Posterior vena cava (tissue), 2 donors: ENCODE measurements at places on chromosomes 7 and 10.
A peak's percentile ranks its signal among the peaks of the same experiment; 100 is the strongest.

- DNase-seq: peak; percentile 96
Measured at GRCh38 chr10:102461187-102462054, 10.1 kb upstream of the C10orf95 start.

- DNase-seq: no peak
Measured at GRCh38 chr10:46297406-46298204, 10.8 kb downstream of the ANTXRL start.

DNA sequence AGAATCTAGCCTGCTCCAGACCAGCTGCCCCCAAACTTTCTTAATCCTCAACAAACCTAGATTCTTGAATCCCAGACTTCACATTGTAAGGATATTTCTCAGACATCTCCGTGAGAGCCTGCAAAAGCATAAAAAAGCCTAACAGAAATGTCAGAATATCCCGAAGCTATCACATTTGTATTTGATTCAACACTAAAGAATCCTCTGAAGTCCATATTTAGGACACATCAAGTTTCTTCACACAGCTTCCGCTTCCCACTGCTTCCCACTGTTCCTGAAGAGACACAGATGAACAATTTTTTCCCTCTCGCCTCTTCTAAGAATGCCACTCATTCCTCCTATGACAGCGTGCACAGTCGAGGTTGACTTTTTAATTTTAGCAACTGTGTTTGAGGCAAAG, 396.2 kb upstream of the IGFBP3 start:
- DNase-seq: no peak

- no peak for DNase-seq
Measured at GRCh38 chr7:116837586-116837985, 24.8 kb upstream of the CAPZA2 start.

DNA sequence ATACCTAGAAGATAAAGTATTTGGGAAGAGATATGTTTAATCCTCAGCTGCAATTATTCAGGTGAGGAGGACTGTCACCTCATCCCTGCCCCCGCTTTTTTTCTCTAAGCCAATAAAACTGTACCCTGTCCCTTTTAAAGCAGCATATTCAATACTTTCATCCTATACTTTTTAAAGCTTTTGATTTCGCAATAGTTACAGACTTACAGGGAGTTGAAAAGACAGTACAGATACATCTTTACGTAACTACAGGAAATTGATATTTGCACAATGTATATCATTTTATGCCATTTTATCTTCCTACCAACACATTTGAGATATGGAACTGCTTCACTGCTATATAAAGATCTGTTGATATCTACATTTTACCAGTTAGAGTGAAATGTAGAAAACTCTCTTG, 47.6 kb downstream of the STK17A start:
- no peak for DNase-seq

DNA sequence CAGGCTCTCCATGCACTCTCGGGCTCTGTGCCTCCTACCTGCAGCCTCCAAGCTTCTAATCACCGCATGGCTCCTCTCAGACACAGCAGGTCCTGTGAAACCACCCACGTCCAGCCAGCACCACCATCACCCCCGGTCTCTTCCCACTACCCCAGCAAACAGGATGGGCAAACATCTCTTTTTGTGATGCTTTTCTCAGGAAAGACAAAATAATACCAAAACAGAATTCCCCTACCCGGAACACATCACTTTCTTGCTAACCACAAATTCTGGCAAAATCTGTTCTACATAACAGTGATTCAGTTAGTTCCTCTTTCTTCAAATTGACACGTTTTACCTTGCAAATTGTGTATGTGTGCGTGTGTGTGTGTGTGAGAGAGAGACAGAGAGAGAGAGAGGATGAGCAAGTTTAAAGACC, 6.5 kb downstream of the SNX8 start:
- no peak for DNase-seq

DNA sequence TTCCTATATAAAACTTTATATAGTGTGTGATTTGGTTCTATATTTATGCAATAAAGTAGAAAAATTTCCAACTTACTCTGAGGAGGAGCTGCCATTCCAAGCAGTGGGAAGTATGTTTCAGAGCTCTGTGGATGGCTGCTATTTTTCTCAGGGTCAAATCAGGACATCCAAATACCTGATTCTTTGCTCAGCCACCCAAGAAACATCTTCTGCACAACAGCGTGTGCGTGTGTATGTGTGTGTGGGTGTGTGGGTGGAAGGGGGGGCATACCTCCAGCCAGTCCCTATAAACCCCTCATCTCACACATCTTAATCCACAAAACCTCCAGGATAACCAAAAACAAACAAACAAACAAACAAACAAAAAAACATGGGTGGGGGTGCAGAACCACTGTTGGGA, 66.3 kb upstream of the EMX2 start:
- no peak for DNase-seq

- DNase-seq: peak; percentile 98
Measured at GRCh38 chr7:65981965-65982792, at the start of gene GUSB. GUSB (minus strand) TSS chr7:65982213; CDS start chr7:65982183, 30 bp downstream.

- DNase-seq: no peak
Measured at GRCh38 chr10:31947144-31947926, 18.7 kb upstream of the ARHGAP12 start.

GRCh38 chr10:51878695-51879094, 179.3 kb upstream of the CSTF2T start:
- no peak for DNase-seq

DNA sequence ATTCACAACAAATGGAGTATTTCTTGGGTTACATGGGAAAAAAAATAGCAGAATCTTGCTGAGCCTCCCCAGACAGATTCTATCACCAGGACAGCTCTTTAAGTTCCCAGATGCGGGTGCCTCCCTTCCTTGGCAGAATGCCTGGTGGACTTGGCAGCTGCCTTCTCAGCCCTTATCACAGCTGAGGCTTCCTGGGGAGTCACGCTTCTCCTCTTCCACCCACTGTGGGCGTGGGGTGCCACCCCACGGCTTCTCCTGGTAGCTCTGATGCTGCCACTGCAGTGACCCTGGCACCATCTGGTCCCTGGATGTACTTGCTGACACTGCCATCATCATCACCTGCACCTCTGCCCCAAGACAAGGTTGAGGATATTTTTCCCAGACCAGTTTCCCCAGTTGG, 16.2 kb upstream of the NME8 start:
- peak; percentile 92 for DNase-seq

DNA sequence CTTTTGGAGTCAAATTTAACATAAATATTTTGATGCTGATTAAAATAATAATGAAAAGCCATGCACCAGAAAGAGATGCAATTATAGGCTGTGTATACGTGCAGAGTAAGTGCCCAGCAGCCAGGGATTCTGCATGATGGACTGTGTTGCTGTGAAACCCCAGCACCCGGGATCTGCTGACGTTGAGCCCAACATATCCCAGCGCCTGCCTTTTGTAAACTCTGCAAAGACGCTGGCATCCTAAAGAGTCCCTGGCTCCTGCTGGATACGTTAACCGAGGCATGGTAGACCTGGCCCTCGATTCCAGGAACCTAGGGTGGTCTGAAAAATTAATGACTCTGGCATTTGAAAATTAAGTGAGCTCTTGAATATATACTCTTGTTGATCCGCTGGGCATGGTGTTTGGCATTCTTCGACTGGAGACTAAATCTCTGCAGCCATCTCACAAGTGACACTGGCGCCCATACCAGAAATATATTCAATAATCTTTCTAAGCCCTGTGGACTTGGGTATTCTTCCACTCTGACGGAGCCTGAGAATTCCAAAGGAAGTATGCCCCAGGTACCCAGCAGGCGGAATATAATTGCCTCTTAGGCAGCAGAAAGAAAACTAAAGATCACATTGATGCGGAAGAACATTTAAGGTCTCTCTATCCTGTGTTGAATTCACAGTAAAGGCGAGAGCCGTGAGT, 191.2 kb upstream of the SH2B2 start:
- no peak for DNase-seq

- DNase-seq: no peak
Measured at GRCh38 chr10:54577682-54578081, 223.3 kb downstream of the PCDH15 start.

GRCh38 chr7:64849924-64850499, 53.1 kb upstream of the ZNF273 start:
- no peak for DNase-seq

DNA sequence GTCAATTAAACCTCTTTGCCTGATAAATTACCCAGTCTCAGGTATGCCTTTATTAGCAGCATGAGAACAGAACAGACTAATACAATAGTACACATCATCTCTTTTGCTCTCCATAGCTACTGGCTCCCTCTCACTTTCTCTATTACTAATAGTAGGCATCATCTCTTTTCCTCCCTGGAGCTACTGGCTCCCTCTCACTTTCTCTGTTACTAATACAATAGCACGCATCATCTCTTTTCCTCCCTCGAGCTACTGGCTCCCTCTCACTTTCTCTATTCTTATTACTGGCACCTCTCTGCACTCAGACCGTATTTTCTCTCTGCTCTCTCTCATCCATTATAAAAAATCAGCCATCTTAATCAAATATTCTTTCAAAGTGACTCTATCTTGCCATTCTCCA, 37.1 kb downstream of the SLC25A13 start:
- DNase-seq: no peak
